GM13976 (cell line): ENCODE measurements at places on chromosomes 1 and 21.

- no peak for DNase-seq
Measured at GRCh38 chr1:208523007-208523406, 278.8 kb upstream of the PLXNA2 start.

- no peak for DNase-seq
Measured at GRCh38 chr1:39733161-39733560, 5.5 kb upstream of the PPIE start.

- DNase-seq, result no peak
Measured at GRCh38 chr1:185015631-185016030, 29.7 kb upstream of the RNF2 start.

DNA sequence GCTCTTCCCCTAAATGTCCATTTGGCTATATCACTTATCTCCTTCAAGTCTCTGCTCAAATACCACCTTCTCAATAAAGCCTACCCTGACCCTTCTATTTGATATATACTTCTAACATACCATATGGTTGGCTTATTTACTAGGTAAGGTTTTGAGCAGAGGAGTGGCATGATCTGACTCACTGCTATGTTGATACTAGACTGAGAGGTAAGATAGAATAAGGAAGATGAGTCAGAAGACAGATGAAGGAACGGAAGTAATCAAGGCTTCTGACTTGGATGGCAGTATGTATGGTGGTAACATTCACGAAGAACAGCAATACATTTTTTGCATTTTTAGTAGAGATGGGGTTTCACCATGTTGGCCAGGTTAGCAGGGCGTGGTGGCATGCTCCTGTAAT lies 4.8 kb upstream of the HRNR start:
- DNase-seq, result no peak

GRCh38 chr1:242787968-242788367 lies 263.5 kb upstream of the PLD5 start:
- no peak for DNase-seq

DNA sequence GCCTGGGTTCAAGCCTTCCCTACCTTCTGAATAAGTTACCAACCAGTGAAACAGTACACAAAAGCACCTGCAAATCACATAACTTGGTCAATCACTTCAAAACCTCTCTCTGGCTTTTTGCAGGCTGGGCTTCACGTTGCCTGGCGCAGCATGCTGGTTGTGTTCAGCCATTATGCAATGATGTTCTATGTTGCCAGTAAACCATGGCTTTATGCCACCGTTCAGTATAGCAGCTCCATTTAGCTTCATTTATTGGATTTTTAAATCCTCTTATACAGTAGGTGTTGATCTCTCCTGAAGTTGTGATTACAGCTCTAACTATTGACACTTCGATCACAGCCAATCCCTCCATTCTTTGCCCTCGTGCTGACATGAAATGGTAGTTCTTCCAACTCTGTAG lies 233.6 kb upstream of the PTBP2 start:
- no peak for DNase-seq
